SJSA1 (cell line): ENCODE measurements at places on chromosomes 1 and 21. TPM values are rescaled to one million over a fixed set of nuclear protein-coding genes. Genes with fewer than 3 reads are reported as not detected.
A peak's percentile ranks its signal among the peaks of the same experiment; 100 is the strongest.

GRCh38 chr1:227372726-227373130, 54.4 kb upstream of the CDC42BPA start:
- no peak for DNase-seq

DNA sequence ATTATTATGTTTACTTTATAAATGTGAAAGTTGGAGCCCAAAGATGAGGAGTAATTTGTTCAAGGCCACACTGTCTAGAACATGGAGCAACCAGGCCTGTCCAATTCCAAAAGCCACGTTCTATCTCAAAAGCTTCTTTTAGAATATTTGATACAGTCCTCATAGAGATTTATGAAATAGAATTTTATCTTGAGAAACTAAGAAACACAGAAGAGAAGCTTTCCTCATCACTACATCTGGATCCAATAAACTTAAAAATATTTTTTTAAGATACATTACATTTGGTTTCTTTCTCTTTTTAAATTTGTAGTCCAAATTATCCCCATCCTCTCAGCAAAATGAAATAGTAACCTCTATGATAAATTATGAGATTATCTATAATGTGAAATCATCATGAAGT, 58.9 kb downstream of the DDAH1 start:
- no peak for DNase-seq

DNA sequence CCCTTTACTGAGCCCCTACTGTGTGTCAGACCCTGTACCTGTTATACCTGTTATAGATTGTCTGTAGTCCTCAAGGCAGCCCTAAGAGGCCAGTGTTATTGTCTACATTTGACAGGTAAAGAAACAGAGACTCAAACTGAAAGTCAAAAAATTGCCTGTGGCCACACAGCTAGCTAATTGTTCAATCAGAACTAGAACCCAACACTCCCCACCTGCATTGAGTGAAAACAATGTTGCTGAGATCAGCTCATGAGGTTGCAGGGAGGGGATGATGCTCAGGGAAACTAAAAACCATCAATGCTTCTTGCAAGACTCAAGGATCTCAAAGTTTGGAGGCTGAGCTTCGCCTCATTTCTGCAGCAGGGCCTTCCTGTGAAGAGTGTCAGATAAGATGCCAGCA, 109.5 kb upstream of the LMO4 start:
- no peak for DNase-seq

- no peak for DNase-seq
These were observed 4.7 kb downstream of the ZBTB7B start for GRCh38 chr1:155007251-155007828.

- peak; percentile 94 for DNase-seq
These were observed 107.5 kb downstream of the GDAP2 start for GRCh38 chr1:117821774-117822482.

- peak; percentile 80 for DNase-seq
These were observed 22.4 kb downstream of the STPG1 start for GRCh38 chr1:24390924-24391782.

GRCh38 chr1:12477936-12478611, 139.9 kb downstream of the DHRS3 start:
- DNase-seq: peak; percentile 94

- no peak for DNase-seq
These were observed 24.2 kb upstream of the C1orf174 start for GRCh38 chr1:3924186-3924824.

DNA sequence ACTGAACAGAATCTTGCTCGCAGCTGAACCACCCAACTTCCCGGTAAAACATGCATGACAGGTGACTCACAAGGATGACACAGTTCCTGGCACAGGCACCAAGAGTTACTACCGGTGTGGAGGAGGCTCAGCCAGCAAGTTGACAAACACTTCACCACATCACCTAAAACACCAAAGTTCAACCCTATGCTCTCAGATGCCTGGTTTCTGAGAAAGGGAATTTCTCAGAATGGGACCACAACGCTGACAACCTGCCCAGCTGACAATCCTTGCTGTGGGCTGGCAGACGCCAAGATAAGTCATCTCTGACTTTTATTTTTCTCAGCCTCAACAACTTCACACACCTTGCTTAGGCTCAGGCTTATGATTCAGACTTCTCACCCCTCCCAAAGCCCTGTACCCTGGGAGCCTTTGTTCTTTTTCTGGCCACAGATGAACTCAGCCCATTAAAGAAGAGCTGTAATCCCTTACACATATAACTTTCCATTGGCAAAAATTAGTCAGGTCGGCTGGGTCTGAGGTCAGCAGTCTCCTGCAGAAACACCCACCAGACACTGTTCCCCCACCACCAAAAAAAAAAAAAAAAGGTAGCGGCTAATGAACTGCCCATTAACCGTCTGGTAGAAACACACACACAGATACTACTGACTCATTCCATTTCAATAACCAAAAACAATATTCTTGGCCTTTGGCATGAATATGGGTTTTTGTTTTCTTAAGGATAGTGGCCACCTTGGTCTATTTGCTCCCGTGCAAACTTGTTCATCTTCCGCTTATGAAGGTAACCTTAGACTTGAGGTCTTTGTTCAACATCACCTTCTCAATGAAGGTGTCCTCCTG, 10.8 kb upstream of the TIAM1 start:
- peak; percentile 60 for DNase-seq

- no peak for DNase-seq
These were observed 26.1 kb downstream of the ACOT7 start for GRCh38 chr1:6367381-6368012.

DNA sequence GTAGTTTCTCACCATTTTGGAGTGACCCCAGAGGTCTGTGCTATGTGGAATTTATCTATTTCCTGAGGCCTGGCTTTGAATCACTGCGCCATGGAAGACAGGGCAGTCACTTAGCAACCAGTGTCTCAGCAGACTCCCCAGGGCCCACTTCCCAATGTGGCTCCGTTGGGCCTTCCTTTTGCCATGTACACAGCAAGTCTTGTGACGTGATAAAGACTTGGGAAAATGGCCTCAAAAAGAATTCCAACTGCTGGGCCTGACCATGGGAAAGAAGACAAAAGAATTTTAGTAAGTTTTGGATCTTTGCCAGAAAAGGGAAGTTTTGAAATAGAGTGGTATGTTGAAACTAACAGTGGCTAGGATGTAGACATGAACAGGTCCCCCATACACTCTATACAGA, 36.2 kb downstream of the TLR5 start:
- DNase-seq: no peak

DNA sequence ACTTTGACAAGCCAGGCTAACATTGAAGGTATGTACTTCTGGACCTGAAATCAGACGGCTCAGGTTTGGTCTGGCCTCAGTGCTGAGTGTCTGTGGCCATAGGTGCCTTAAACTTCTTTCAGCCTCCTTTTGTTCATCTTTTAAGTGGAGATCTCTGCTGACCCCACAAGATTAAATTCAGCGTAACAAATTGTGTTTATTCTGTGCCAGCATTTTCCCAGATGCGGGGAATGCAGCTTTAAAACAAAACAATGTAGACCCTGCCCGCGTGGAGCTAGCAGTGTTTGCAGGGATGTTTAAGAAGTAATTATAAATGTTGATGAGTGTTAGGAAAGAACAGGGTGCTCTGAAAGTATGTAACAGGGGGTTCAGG, 923 bp downstream of the CAP1 start:
- DNase-seq: no peak

DNA sequence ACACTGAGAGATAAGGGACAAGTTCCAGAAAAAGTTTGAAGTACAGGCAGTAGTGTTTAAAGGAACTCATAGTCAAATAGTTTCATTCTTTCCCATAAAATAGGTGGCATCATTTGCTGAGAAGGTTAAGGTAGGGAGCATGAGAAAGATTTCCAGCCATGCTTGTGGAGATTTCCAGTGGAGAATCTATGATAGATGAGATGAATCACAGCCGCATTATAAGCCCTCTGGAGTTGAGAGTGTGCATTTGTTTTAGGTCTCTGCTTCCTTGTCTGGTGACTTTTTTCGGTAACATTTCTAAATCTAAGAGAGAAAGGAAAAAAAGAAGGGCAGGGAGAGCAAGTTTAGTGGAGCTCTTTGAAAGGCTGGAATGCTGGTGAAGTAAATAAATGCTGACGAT, 108.7 kb downstream of the DISP1 start:
- no peak for DNase-seq

GRCh38 chr1:196355206-196355786, 252.9 kb downstream of the KCNT2 start:
- no peak for DNase-seq

DNA sequence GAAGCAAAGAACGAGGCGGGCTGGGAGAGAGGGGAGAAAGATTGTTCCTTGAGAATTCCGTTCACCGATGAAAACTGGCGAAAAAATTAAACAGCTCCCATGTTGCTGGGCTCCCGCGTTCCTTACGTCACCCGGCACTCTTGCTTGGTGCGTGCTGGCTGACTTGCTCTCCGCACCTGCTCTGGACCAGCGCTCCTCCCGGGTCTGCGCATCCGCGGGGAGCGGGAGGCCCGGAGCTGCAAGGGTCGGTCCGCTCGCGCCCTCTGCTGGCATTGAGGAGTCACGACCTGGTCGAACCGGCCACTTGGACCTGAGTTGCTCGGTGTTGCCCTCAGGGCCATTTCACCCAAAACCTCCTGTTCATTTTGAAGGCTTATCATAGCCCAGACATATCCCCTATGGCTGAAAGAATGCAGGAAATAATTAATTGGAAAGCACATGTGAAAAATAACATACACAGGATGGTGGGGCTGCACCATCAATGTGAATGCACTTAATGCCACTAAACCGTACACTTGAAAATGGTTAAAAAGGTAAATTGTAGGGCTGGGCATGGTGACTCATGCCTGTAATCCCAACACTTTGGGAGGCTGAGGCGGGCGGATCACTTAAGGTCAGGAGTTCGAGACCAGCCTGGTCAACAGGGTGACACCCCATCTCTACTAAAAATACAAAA, 98.9 kb upstream of the BACE2 start:
- peak; percentile 71 for DNase-seq

DNA sequence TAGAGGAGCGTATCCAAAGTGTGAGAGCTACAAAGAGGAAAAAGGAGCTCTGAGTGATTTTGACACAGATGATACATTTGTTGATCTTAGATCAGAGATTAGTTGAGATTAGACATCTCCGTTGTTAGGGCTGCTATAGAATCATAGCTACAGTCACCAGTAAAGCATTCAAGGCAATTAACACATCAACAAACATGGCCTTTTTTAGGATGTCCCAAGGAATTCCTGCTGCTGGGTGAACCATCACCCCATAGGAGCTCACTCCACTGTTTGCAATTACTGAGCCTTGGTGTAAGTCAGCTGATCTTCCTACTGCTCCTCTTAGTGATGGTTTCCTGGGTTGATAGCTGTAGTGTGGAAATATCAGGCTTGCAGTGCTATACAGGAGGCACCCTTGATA, 6.7 kb upstream of the RSRP1 start:
- DNase-seq: peak; percentile 42

GRCh38 chr1:45621895-45622523, 1.8 kb downstream of the CCDC17 start:
- no peak for DNase-seq

- DNase-seq: no peak
These were observed 26.7 kb downstream of the PGBD5 start for GRCh38 chr1:230399321-230400006.

DNA sequence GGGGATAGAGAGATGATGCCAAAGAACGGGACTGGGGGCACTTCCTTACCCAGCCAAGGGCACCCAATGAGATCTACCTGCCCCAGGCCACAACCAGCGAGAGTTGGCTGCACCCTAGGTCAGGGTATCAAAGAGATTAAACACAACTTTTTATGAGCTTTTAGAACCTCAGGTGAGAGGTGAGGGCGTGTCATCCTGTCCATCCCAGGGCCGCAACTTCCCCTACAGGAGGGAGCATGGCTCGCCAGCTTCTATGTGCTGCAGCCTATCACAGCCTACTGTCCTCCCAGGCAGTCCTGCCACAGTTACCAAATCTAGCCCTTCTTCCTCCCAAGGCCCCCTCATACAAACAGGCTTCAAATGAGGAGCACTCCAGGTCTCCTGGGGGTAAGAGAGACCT, 12.9 kb downstream of the TMEM9 start:
- DNase-seq: no peak

GRCh38 chr1:59204001-59204400, 92.9 kb upstream of the FGGY start:
- DNase-seq: no peak

GRCh38 chr1:100972185-100972584, 53.4 kb downstream of the DPH5 start:
- DNase-seq: no peak

Gene BSND
- total RNA-seq: not detected in 2 replicates

Gene HRNR
- total RNA-seq: 0.03 TPM in 1 of 2 replicates, not detected in the other

Gene RAB7B
- total RNA-seq: 0.19 and 0.55 TPM in 2 replicates

Gene SMIM11
- total RNA-seq: 2.0 and 7.8 TPM in 2 replicates

Gene ITLN2
- total RNA-seq: not detected in 2 replicates

Gene USH2A
- total RNA-seq: not detected in 2 replicates

Gene GPR153
- 0.32 TPM in 1 of 2 replicates, not detected in the other for total RNA-seq

Gene CNIH3
- 7.8 and 7.9 TPM in 2 replicates for total RNA-seq

Gene HPDL
- 0.18 TPM in 1 of 2 replicates, not detected in the other for total RNA-seq

Gene HSD3B1
- not detected in 2 replicates for total RNA-seq

Gene BOLA1
- 9.8 and 12.3 TPM in 2 replicates for total RNA-seq

Gene NPL
- 0.41 and 2.4 TPM in 2 replicates for total RNA-seq

Gene PEA15
- 170 and 321 TPM in 2 replicates for total RNA-seq

Gene PKLR
- total RNA-seq: not detected in 2 replicates

Gene STK40
- 16.1 and 29.2 TPM in 2 replicates for total RNA-seq
